ENCODE measurements at places on chromosomes 6 and 20. TPM values are rescaled to one million over a fixed set of nuclear protein-coding genes. Genes with fewer than 3 reads are reported as not detected.

FAM184A gene
- 4.6 TPM for total RNA-seq

MRPS10 gene
- total RNA-seq, result 93.5 TPM

OPRM1 gene
- total RNA-seq, result not detected

DNA sequence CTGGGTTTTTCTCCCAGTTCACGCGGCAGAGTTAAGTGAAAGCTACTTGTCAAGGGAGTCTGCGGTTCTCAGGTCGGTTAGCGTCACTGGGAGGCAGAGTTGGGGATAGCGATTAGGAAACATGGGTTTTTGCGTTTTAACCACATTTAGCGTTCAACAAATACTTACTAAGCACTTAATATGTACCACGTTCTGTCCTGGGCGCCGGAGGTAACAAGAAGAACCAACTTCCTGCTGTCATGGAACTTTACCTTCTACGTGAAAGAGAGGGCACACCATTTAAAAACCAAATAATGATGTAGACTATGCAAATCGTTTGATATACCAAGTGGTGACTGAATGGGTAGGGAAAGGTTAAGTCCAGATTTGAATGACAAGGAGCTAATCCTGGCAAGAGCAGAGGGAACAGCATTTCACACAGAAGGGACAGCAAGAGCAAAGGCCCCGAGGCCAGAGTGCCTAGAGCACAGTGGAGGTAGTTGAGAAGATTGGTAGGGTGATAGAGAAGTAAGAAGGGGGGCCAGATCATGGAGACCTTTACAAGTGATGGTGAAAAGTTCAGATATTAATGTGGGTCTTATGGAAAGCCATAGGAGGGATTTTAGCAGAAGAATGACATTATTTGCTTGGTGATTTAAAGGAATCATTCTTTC, 744 bp downstream of the RIOK1 start:
- DNase-seq, result no peak

DNA sequence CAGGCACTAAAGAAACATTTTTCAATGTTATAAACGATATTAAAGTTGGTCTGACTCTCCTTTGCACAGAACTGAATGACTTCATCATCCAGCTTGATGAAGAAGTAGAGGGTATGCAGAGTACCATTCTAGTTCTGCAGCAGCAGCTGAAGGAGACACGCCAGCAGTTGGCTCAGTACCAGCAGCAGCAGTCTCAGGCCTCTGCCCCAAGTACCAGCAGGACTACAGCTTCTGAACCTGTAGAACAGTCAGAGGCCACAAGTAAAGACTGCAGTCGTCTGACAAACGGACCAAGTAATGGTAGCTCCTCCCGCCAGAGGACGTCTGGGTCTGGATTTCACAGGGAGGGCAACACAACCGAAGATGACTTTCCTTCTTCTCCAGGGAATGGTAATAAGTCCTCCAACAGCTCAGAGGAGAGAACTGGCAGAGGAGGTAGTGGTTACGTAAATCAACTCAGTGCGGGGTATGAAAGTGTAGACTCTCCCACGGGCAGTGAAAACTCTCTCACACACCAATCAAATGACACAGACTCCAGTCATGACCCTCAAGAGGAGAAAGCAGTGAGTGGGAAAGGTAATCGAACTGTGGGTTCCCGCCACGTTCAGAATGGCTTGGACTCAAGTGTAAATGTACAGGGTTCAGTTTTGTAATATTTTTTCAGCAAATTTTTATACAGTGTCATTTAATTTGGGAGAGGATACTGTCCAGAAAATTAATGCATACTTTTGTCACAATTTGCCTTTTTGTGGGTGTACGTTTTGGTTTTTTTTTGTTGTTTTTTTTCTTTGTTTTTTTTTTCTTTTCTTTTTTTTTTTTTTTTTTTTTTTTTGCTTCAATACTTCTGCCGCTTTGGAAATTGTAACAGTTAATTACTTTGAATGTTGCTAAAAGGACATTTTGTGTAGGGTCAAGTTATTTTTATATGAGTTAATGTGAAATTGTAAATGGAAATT, 6.6 kb upstream of the ACAT2 start:
- no peak for DNase-seq

DNA sequence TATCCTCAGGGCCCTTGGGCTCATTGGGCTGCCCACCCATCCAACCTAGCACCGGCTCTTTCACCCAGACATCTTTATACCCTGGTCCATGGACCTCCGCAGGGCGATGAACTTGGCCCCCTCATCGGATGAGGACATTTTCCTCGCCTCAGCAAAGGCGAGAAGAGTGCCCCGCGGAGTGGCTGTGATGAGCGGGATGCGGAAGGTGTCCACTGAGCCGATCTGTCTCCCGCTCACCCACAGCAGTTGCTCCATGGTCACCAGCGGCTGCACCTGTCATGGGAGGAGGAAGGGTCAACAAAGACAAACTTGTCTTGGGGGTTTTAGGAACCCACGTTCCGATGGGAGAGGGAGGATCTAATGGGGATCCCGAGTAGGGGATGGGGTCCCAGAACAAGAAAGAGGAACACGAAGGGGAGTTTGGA, 690 bp downstream of the NEU1 start:
- DNase-seq, result no peak

Data from A172 (cell line).